RPMI8226 (cell line): ENCODE measurements at places on chromosomes 4 and X.

GRCh38 chr4:24689212-24689611 is 104.9 kb upstream of the DHX15 start:
- no peak for DNase-seq

DNA sequence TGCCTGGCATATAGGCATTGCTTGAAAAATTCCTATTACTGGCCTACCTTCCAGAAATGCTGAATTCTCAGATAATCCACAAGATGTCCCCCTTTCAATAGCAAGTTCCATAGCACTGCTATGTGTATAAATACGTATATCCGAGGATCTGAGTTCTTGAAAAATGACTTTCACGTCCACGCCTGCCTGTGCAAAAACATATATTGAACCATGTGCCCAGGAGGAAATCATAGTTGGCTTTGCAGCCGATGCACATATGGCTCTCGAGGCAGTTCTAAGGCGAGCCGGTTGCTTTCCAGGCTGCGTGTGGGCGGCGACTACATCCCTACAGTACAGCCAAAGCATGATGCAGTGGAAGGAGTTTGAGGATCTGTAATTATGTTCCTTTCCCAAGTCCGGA is 55.4 kb upstream of the ESX1 start:
- DNase-seq = no peak

DNA sequence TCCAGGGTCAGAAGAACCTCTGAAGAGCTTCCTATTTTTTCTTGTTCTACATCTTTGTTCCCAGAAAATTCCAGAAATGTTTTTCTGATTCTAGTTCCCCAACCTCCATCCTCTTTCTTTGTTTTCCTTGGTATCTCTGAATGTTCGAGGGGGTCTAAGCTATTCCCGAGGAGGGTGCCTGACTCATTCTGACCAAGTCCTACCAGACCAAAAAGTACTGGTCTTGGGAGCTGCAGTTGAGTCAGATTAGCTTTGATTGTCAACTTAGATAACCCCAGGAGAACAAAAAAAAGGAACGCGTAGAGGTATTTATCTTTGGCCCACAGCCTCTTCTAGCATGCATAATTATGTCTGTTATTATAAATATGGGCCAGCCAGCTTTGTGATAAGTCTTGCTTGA is 12.1 kb upstream of the TENM3 start:
- DNase-seq = no peak

- no peak for DNase-seq
Observed at GRCh38 chrX:48695534-48695896, 1.0 kb upstream of the SUV39H1 start.

GRCh38 chrX:39941332-39941920 is 156.3 kb downstream of the BCOR start:
- DNase-seq = no peak
